ENCODE measurements at places on chromosomes 7 and 10.

- peak; percentile 54 for DNase-seq
These were observed at the start of gene FAM171A1 for GRCh38 chr10:15370856-15371701. Gene FAM171A1 (minus strand): TSS chr10:15371289. CDS start chr10:15371052, 237 bp downstream.

DNA sequence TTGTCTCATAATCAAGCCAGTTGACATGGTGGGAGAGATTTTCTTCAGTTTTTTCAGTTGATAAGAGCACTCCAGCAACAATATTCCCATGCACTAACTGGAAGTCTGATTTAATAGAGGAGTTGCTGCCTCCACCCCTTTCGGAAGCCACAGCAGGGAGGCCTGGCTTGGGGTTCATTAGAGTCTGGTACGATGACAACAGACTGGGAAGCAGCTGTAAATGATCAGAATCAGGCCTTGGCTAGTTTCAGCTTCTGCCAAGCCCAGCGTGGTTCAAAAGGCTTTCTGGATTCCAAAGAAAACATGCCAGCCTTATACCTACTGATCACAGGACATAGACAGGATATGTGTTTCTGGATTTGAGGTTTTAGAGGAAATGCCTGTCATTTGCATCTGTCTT, 274.0 kb downstream of the CSTF2T start:
- no peak for DNase-seq

DNA sequence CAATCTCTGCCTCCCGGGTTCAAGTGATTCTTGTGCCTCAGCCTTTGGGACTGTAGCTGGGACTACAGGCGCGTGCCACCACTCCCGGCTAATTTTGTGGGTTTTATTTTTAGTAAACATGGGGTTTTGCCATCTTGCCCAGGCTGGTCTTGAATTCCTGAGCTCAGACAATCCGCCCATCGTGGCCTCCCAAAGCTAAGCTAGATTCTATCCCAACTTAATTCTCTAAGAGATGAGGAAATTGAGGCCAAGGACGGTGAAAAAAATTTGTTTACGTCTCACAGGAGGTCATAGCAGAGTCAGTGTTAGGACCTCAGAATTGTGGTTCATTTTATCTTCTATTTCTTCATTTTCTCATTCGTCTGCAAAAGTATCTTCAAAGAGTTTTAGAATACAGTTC, 6.1 kb downstream of the CCAR1 start:
- no peak for DNase-seq

DNA sequence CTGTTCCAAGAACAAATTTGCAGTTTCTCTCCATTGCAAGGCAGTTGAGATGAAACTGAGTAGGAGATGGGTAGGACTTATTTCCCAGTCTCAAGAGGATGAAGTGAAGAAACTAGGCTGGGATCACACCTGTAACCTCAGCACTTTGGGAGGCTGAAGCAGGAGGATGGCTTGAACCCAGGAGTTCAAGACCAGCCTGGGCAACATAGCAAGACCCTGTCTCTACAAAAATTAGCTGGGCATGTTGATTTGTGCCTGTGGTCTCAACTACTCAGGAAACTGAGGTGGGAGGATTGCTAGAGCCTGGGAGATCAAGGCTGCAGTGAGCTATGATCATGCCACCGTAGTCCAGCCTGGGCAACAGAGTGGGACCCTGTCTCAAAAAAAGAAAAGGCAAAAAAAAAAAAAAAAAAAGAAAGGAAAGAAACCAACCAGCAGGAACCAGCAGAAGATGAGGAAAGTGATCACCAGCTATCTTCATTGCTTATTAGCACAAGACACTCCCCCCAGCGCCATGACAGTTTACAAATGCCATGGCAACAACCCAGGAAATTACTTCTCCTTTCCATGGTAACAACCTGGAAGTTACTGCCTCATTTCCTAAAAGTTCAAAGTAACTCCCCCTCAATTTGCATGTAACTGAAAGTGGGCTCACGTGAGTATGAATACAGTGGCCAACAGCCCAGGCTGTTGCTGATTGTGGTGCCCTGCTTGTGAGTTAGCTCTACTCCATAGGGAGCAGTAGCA, 18.3 kb upstream of the ST8SIA6 start:
- DNase-seq, result no peak

DNA sequence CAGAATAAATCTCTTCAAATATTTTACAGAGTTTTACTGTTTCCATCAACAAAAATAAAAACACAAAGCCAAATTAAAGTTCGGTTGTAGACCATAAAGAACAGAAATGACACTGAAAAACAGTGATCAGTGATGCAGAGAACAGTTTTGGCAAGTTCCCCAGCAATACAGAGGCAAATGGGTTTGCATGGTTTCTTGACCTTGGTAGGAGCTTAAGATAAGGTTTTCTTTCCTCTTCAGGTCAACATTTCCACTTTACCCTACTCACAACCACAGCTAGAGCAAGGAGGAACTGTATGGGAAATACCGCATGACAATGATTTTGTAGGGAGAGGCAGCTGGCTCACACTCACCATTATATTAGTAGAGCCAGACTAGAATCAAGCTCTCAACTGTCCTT, 199.5 kb downstream of the SH2D4B start:
- no peak for DNase-seq

DNA sequence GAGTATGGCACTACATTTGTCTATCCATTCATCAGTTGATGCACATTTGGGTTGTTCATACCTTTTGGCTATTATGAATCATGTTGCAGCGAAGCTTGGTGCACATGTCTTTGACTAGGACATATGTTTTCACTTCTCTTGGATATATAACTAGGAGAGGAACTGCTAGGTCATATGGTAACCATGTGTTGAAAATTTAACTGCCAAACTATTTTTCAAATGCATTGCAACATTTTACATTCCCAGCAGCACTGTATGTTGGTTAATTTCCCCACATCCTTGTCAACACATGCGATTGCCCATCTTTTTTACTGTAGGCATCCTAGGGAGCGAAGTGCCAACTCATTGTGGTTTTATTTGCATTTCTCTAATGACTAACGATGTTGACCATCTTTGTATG, 183.4 kb downstream of the PRKCQ start:
- DNase-seq, result no peak

DNA sequence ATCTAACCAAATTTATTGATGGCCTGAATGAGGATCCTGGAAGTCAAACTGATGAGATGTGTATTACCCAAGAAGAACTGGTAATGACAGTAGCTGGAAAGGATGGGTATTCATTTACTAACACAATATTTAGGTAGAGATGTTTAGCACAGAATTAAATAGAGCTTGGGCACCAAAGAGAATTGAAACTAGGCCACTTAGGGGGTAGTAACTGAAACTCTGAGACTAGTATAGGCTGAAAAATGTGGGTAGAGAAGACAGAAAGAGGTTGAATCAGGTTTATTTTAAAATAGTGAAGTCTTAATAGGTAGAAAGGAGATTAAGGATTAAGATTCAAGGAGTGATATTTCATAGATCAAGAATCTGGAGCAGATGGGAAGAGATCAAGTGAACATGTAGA, 155.8 kb downstream of the MLLT10 start:
- no peak for DNase-seq
